ENCODE measurements at places on chromosomes 13 and 19. TPM values are rescaled to one million over a fixed set of nuclear protein-coding genes. Genes with fewer than 3 reads are reported as not detected.

ZNF230 gene
- 4.7 TPM for total RNA-seq

MCEMP1 gene
- not detected for total RNA-seq

C13orf42 gene
- not detected for total RNA-seq

PRX gene
- total RNA-seq: 1.3 TPM

RNASEH2B gene
- total RNA-seq: 33.1 TPM

SKA3 gene
- 2.3 TPM for total RNA-seq

KLK12 gene
- not detected for total RNA-seq

OR10H5 gene
- total RNA-seq: not detected

NBEA gene
- total RNA-seq: 4.1 TPM

ERFL gene
- 0.09 TPM for total RNA-seq

NLRP5 gene
- not detected for total RNA-seq

NLRP11 gene
- total RNA-seq: not detected

TRAPPC5 gene
- 126 TPM for total RNA-seq

METTL21C gene
- total RNA-seq: not detected

AKAP11 gene
- 14.4 TPM for total RNA-seq

ALOX5AP gene
- total RNA-seq: 0.74 TPM

TMEM238 gene
- 0.14 TPM for total RNA-seq

PLPPR3 gene
- 1.1 TPM for total RNA-seq

EXOC3L2 gene
- total RNA-seq: under 0.01 TPM

RASIP1 gene
- 1.3 TPM for total RNA-seq

KIR3DL1 gene
- not detected for total RNA-seq

ZNF439 gene
- 6.0 TPM for total RNA-seq
